SJSA1 (cell line): ENCODE measurements at places on chromosomes 13 and 19.

- H3K4me1 ChIP-seq: no peaks in the 10 kb centered on the region
- no peak for DNase-seq
- H3K36me3 ChIP-seq: no peaks in the 10 kb centered on the region
- H3K27me3 ChIP-seq: peaks cover 25% of the 10 kb centered on the region
Measured at GRCh38 chr13:111573801-111574200, 253.4 kb downstream of the TEX29 start.

DNA sequence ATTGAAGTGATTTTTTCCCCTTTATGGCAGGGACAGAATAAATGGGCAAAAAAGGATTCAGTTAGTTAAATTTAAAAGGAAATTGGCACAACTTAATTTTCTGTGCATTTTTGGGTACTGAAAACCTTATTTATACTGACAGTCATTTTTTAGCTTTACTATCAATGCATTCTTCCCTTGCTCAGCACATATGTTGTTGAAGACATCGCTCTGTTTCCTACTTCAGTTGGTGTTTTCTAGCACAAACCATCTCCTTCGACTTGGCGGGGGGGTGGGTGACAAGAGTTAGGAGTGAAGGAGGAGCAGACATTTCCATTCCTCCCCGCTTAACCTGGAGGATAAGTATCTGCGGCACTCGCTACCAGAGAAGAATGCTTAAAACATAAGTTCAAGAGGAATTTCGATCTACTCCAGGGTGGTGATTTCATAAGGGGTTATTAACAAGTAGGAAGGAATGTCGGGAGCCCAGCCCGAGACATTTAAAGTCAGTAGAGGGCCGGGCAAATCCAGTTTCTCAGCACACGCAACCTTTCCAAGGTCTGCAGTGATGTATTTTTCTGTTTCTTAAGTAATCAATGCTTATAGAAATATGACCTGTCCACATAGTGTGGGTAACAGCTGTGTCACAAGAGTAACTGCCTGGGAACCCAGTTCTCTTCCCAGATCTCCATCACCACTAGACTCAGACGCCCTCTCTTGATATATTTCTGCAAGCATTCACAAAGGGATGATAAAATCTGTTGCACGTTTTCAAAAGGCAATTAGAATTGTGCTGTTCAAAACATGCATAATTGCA, 525.8 kb downstream of the MYO16 start:
- peak overlapping the region; percentile 97 for H3K27ac ChIP-seq
- peak; percentile 100 for DNase-seq
- H3K27me3 ChIP-seq: no peaks in the 10 kb centered on the region
- peaks cover 78% of the 10 kb centered on the region for H3K4me1 ChIP-seq

GRCh38 chr19:16371540-16371986, 46.9 kb downstream of the KLF2 start:
- DNase-seq: no peak
- H3K4me3 ChIP-seq: no peak overlapping the region
- H3K36me3 ChIP-seq: peaks cover 18% of the 10 kb centered on the region
- peaks cover 71% of the 10 kb centered on the region for H3K4me1 ChIP-seq
- no peaks in the 10 kb centered on the region for H3K27me3 ChIP-seq

DNA sequence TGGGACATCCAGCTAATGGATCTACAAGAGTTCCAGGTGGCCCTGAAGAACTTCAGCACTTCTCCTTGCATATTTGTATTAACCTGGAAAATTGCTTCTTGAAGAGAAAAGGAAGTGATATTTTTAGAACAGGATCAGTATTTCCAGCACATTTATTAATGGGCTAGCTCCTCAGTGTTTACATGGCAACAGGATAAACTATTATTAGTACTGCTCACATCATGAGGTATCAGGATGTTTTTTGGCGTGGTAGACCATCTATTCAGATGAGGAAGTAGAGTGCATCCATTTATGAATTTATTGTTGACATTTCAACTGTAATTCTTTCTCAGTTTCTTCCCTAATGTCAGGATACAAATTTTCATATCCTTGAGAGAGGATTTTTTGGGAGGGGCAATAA, 144.4 kb downstream of the KCNRG start:
- no peaks in the 10 kb centered on the region for H3K4me1 ChIP-seq
- no peak for DNase-seq
- no peaks in the 10 kb centered on the region for H3K27me3 ChIP-seq

DNA sequence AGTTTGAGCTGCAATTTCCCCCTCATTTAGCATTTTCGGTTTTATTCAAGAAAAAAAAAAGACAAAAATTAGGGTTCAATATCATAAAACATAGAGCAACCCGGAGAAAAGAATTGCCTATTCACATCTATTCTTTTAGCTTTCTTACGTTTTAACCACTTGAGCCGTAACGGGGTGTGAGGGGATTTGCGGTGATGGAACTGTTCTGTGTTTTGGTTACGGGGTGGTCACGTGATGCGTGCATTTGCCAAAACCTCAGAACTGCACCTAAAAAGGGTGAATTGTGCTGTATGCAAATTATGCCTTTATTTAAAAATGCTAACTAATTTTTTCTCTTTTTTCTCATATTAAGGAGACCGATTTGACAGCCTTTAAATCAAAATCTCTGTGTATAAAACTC, 22.1 kb downstream of the CLEC11A start:
- no peaks in the 10 kb centered on the region for H3K4me1 ChIP-seq
- DNase-seq: no peak
- H3K27me3 ChIP-seq: peaks cover 6% of the 10 kb centered on the region
